ENCODE measurements at places on chromosomes 5 and 9. TPM values are rescaled to one million over a fixed set of nuclear protein-coding genes. Genes with fewer than 3 reads are reported as not detected.

The MAMDC2 gene
- total RNA-seq = 18.5 TPM

DNA sequence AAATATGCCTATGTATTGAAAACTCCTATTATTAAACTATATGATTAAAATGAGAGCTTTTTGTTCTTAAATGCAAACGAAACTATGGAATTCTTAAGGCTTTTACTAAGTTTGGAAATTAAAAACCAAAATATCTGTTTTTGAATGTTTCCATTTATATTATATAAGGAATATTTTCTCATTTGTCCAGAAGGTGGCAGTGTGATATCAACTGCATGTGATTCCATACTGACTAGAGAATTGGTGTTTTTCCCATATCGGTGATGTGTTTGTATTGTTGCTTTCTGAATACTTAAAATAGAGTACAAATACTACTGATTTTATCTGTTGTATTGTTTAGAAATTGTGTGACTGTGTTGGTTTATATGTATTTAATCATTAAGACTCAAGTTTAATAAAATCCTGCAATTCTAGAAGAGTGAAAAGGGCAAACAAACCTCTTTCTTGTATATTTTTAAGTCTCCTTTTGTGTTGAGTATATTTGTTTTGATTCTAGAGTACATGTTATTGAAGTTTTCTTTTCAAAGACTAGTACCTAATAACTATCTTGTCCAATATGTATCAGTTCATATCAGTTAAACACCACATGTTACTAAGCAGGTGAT lies 320.8 kb downstream of the CCDC171 start:
- no peak for DNase-seq

DNA sequence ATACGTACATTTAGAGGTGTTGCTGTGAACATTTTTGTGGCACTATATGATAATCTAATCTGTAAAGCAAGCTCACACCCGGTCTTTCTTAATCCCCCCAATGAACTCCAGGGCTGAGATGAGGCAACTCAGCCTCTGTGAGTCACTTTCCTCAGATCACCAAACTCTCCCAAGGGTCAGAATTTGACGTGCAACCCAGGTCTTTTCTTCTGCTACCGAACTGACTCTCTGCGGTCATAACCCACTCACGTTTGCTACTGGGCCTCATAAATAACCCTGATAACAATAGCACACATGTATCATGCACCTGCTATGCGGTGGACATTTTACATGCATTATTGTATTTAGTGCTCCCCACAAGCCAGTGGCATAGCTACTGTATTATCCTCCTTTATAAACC lies 153.1 kb downstream of the DROSHA start:
- no peak for DNase-seq

DNA sequence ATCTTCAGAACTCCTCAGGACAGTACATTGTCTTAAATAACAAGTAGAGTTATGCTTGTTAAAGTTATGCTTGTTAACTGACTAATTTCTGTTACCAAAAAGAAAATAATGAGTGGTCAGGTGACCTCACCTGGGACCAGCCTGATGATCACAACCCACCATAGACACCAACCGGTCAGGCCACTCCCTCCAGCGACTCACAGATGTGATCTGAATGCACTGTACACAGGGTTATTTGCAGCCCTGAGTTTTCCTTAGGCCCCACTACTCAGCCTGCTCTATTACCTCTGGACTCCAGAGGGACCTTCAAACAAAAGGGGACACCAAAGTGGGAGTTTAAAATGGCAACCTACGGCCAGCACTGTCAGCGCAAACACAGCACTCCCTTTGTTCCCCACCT lies 55.3 kb downstream of the ARSB start:
- no peak for DNase-seq

DNA sequence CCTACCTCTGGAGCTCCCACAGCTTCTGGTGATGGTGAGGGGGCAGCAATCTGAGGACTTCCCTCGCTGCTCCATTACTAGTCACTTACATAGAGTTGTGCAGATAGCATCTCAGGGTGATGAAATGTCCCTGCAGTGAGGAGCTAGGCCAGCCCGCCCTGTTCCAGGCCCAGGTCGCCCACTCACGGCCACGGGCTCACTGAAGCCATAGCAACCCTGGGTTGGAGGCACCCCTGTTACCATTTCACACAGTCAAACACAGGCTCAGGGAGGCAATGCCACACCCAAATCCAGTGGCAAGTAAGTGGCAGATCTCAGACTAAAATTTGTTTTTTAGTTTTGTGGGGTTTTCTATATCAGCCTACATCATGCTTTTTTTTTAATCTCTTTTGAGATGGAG lies 19.6 kb downstream of the SH2D3C start:
- no peak for DNase-seq

Data from thyroid gland (tissue), 4 donors.